ENCODE measurements at places on chromosomes 3 and 15.

DNA sequence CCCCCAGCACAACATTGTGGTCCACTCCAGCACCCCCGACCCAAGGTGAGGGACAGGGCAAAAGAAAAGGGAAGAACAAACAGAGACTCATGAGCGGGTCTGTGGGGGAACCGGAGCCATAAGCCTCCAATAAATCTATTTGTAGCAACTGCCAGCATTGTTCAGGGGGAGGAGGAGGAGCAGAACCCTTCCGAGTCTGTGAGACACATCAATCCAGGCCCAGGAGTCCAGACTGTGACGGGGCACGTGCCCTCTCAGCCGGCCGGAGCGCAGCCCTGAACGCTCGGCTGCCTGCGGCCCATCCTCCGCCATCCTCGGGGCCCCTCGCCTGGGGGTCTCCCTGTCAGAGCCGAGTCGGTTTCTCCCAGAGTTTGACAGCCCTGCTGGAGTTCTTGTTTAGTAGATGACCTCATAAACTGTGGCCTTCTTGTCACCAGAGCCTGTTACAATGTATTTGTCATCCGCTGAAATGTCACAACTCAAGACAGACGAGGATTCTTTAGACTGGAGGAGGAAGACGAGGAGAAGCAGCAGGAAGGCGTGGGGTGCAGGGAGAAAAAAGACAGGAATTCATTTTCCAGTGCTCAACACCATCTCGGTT is 47.9 kb downstream of the TLE3 start:
- no peak for DNase-seq

DNA sequence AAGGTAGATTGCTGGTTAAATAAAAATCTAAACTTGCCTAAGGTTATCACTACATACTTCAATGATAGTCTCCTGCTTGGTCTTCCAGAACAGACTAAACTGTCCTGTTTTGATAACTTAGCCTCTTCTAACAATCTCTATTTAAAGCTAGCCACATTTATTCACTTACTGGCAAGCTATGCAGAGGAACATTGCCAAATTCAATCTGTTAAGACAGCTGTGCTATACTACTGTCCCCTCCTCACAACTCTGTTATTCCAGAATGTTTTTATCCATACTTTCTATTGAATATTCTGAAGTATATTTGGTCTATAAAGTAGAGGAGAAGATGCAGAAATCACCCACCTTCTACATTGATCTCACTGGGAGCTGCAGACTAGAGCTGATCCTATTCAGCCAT is 594.0 kb upstream of the CCDC54 start:
- no peak for DNase-seq

- no peak for DNase-seq
These were observed 588.9 kb downstream of the FOXP1 start for GRCh38 chr3:70994644-70995043.

- DNase-seq: no peak
These were observed 18.0 kb upstream of the THRB start for GRCh38 chr3:24512564-24513197.

GRCh38 chr15:62927196-62927595 is 115.4 kb upstream of the TPM1 start:
- DNase-seq: no peak

DNA sequence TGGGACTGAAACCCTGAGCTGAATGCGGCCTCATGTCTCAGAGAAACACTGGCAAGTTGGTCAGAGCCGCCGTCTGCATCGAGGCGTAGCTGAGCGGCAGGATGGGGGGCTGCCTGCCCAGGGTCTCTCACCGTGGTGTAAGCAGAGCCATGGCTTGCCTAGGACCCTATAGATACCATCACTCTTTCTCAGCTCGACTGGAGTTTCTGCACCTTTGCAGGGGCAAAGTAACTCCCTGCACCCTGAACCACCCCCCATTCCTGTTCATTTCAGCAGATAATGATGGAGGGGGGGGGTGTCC is 28.4 kb upstream of the NR2E3 start:
- no peak for DNase-seq

- DNase-seq: no peak
These were observed 262.8 kb downstream of the RORA start for GRCh38 chr15:60966316-60966715.

- DNase-seq: no peak
These were observed 1.7 kb downstream of the DTWD1 start for GRCh38 chr15:49622561-49622960.

- DNase-seq: peak; percentile 51
These were observed 24.3 kb upstream of the TATDN2 start for GRCh38 chr3:10223676-10224639.

DNA sequence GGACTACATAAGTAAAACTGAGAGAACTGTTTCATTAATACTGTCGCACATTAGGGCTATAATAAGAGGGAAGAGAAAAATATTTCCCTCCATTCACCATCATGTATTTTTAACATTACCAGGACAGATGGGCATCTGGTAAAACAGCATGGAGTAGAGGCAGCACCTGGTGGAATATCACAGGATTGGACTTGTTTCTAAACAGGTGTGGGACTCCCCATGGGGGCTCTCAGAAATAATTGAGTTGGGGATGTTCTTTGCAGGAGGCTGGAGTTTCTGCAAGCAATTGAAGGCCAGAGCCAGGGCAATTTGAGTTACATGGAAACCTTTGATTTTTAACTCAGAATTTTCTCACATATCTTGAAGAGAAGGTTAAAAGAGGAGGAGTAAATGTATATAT is 8.4 kb upstream of the MINDY2 start:
- no peak for DNase-seq

- DNase-seq: no peak
These were observed 42.2 kb downstream of the BHLHE40 start for GRCh38 chr3:5021116-5022092.

DNA sequence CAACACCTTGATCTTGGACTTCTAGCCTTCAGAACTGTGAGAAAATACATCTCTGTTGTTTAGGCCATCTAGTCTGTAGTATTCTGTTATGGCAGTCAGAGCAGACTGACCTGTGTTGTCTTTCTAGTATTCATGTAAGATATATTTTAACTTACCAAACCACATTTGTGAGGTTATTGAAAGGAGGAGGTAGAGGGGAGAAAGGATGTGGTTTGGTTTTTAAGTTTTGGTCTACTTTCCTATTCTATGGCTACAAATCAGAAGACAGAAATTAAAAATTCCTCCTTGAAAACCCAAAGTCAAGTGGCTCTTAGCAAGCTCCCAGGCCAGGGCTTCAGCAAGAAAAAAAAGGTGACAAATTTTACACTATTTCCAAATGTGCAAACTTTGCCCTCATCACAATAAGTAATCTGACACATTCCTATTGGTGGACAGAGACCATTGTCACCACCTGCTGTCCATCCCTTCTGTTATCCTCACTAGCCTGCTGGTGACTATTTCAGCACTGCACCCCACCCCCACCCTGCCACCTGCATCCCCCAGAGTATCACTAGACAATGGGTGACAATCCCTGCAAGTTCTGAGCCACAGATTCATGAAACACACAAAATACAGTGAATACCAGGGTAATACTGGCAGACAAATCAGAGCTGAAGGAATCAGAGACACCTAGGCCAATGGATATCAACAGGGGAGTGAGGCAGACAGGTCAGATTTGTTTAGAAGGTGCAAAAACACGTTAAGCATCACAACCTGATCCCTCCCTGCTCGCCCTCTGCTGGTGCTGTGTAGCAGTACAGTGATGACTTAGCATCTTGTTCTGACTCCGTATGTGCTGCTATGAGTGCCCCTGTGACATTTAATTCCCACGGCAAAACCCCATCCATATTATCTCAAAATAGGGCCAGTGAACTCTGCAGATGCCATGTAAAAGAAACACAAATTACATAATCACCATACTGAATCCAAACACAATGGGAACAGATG is 79.0 kb upstream of the DCLK3 start:
- DNase-seq: peak; percentile 17

DNA sequence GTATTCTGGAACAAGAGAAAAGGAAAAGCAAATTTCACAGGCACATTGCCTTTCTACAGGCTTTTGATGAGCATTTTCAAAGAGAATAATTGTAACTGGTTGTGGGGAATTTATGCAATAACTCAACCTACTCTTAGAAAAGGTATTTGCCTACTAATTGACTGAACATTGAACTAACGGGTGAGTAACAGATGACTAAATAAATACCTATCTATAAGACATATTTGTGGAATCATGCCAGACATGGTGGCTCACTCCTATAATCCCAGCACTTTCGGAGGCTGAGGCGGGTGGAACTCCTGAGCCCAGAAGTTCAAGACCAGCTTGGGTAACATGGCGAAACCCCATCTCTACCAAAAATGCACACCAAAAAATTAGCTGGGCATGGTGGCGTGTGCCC is 367.7 kb downstream of the CGGBP1 start:
- no peak for DNase-seq

DNA sequence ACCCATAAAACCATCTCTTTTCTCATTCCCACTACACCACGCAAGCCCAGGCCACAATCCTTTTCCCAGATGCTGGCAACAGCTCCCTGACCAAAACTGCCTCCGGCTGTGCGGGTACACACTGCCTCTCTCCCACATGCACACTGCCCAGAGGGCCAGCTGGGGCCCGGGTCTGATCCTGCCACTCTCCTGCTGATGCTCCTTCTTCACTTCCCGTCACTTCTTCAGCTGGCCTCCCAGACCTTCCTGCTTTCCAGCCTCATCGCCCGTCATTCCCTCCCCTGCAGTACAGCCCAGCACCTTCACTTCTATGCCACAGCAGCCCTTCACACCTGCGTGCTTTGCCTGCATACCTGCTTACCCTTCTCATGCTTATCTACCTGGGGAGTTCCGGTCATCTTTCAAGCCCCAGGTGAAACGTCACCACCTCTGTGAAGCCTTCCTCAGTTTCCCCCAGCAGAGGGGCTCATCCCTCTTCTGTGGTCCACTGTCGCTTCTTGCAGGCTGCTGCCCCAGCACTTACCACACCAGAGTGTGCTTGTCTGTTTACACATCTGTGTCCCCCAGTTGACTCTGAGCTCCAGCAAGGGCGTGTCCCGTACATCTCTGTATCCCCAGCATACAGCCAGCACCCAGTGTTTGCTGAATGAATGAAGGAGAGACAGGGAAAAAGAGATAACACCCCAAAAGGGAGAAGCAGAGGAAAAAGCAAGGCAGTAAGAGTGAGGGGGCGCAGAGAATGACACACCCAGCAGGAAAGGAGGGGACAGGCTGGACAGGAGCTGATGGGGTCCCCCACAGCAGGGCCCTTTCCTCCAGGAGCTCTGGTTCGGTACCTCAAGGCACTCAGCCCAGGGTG is 22.2 kb downstream of the GRAMD2A start:
- DNase-seq: no peak

GRCh38 chr3:14457999-14458398 is 55.6 kb downstream of the SLC6A6 start:
- DNase-seq: no peak

GRCh38 chr3:113174801-113175485 is 36.4 kb upstream of the BOC start:
- DNase-seq: no peak

- no peak for DNase-seq
These were observed 95.2 kb upstream of the RBMS3 start for GRCh38 chr3:29185706-29186105.

DNA sequence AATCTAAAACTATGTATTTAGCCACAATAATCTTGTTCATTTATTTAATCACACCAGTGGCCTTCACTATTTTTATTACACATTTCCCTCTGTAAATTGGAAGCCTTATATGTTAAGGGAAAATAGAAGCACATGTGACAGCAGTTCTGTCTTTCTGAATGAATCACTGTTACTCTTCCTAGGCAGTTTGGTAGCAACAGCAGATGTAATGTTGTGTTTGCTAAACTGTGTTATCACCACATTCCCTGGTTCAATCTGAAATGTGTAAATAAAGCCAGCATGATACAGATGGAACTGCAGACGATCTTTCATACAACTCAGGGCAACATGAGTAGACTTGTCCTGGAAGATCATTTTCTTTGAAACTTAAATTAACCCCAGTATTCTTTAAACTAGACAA is 220.1 kb downstream of the MCTP2 start:
- DNase-seq: no peak

DNA sequence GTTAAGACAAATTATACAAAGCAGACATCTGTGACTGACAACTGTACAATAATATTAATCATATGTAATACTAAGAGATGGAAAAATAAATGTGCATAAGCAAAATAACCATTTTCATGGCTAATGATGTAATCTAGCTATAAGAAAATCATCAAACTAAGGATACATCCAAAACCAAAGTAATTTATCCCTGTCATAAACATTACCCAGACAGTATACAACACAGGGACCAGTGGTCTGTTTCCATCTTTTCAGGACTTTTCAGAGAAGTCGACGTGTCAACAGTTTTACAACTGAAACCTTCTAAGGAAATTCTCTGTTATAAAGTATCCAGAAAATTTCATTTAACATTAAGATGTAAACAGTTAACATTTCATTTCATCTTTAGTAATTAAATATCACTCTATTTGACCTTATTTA is 11.0 kb downstream of the THBS1 start:
- DNase-seq: no peak

GRCh38 chr3:30455840-30456239 is 150.6 kb upstream of the TGFBR2 start:
- DNase-seq: no peak

DNA sequence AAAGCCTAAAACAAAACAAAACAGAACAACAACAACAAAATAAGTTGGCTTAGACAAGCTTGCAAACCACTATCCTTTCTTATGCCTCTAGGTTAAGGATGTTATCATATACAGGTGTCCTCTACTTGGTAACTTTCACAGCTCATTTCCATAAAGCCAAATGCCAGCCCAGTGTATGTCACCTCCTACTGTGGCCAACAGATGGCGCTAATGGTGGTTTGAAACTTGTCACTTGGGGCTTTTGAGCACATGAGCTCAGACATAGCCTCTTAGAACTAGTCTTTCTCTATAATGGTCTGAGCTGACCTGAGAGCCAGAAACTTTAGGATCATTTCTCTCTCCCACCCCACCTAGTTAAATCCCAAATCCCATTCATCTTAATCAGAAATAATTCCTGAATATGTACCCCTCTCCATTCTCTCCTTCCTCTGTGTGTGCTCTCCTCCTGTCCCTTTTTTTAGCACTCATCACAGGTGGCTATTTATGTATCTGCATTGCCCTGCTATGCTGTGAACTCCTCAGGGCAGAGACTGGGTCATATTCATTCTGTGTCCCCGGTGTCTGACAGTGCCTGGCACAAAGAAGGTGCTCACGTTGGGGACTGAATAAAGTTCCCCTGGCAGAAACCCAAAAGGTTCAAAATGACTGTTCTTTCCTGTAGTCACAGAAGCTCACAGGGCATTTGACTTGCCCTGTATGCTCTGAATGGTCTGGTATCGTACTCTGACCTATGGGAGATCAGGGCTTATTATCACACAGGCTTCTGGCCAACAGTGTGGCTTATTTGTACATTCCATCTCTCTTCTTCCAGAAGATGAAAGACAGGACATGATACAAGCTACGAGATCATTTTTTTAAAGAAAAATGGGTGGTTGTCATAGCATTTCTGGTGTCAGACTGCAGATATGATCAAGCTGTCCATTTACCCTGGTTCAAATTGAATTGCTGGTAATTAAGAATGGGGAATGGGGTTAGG is 319.3 kb upstream of the AZI2 start:
- peak; percentile 5 for DNase-seq

DNA sequence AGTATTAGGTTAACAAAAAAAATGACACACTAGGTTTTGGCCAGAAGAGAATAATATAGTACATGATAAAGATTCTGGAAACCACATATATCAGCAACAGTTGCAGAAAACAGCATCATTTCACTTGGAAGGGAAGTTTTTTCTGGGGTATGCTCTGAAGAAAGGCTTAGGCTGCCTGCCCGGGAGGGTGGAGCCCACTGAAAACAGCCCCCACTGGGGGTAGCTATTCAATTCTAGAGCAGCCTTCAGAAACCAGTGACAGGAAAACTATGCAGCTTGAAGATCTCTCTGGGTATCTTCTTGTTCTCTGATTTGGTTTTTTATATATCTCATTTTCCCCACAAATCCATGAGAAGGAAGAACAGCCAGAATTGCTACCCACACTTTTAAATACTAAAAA is 43.2 kb downstream of the ZMAT3 start:
- no peak for DNase-seq
